ENCODE measurements at places on chromosomes 2 and 18. TPM values are rescaled to one million over a fixed set of nuclear protein-coding genes. Genes with fewer than 3 reads are reported as not detected.

TLX2 gene
- not detected for total RNA-seq

KCTD1 gene
- total RNA-seq: 6.4 TPM

COLEC11 gene
- 4.9 TPM for total RNA-seq

EN1 gene
- total RNA-seq: not detected

TDRD15 gene
- total RNA-seq: not detected

ACVR1C gene
- 0.36 TPM for total RNA-seq

UGT1A4 gene
- not detected for total RNA-seq

MROH2A gene
- total RNA-seq: not detected

- peak overlapping the region; percentile 92 for H3K4me3 ChIP-seq
- DNase-seq: no peak
- H3K27me3 ChIP-seq: no peaks in the 10 kb centered on the region
- no peaks in the 10 kb centered on the region for H3K36me3 ChIP-seq
Measured at GRCh38 chr2:128319631-128320191, 1.0 kb upstream of the HS6ST1 start.

- no peak overlapping the region for H3K4me3 ChIP-seq
- no peaks in the 10 kb centered on the region for H3K36me3 ChIP-seq
- peaks cover 62% of the 10 kb centered on the region for H3K27me3 ChIP-seq
- no peak for DNase-seq
- H3K4me1 ChIP-seq: no peaks in the 10 kb centered on the region
Measured at GRCh38 chr2:939936-940601, 10.6 kb upstream of the SNTG2 start.

DNA sequence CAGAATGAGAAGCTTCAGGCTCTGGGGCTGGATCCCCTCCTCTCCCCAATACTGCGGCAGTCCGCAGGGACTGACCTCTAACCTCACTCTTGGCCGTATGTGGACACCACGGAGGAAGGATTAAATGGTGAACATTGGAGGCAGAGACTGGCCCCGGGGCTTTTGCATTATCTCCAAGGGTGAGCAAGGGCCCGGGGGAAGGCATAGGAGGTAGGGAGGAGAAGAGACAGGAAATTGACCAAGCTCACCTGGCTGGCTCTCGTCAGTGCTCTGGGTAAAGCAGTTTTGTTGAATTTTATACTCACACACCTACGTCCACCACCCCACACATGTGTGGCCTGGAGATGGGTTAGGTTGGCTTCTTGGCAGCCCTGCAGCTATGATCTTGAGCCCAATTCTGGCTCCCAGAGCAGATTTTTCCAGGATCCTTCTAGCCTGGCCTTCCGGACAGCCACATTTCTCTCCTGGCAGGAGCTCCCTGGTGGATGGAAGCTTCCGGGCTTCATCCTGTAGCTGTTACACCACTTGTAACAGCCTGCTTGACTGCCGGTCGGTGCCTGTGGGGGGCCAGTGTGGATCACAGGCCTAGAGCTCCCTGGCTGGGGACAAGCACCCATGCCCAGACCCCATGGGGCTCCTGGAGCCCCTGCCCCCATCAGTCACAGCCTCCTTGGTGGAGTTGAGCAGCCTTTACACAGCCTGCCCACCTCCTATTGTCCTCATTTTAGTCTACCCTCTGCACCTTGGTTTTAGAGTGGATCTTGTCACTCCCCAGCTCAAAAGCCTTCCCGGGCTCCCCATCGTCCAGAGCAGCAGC lies 7.6 kb downstream of the ITM2C start:
- peaks cover 16% of the 10 kb centered on the region for H3K36me3 ChIP-seq
- DNase-seq: no peak
- no peaks in the 10 kb centered on the region for H3K27me3 ChIP-seq

DNA sequence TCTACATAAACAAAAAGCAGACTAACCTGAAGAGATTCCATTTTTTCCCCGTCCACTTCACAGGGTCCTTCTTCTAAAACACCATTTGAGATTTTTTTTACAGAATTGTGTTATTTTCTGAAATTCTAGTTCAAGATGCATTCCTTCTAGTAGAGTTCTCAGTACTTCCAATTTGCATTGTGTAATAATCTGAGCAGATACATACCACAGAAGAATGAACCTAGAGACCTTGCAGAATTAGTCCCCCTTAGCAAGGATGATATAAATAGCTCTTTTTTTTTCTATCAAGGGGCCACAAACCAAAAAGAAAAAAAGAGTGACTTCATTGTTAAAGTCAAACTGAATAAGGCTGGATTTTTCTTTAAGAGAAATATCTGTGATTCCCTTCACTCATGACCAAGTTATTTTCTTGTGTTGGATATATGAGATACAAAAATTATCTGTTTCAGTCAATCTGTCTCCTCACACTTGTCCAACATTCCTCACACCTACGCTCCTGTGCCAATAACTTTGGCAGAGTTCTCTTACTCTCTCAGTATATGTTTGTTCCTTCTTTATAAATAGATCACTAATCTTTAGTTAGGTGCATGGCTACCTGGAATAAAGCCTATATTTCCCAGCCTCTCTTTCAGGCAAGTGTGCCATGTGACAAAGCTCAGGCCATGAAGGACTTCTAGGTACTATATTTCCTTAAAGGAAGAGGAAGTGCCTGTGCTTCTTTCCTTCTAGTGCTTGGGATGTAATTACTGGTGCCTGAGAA lies 183.5 kb downstream of the ZNF385B start:
- DNase-seq: no peak
- no peaks in the 10 kb centered on the region for H3K27me3 ChIP-seq
- H3K27ac ChIP-seq: peak overlapping the region; percentile 72
- no peaks in the 10 kb centered on the region for H3K36me3 ChIP-seq
- no peak overlapping the region for H3K4me3 ChIP-seq

GRCh38 chr2:58127111-58127510 lies 80.5 kb downstream of the VRK2 start:
- no peak overlapping the region for H3K27ac ChIP-seq
- H3K27me3 ChIP-seq: no peaks in the 10 kb centered on the region
- H3K4me1 ChIP-seq: peaks cover 13% of the 10 kb centered on the region
- DNase-seq: no peak

DNA sequence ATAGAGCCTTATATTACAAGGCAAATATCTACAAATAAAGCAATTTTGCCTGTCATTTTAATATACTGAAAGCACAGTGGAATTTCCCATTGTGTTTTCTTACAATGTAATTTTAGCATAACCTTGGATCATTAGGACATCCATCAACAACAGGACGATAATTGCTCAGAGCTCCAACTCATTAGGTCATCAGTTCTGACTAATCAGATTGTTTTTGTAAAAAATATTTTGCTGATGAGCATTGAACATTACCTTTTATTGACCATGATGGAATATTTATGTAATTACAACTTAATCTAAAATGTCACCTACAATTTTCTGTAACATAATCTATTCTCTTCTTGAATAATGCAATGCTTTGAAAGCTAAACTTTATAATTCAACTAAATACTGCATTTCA lies 215.3 kb upstream of the DSEL start:
- no peak overlapping the region for H3K4me3 ChIP-seq
- no peak for DNase-seq
- no peaks in the 10 kb centered on the region for H3K27me3 ChIP-seq
- no peaks in the 10 kb centered on the region for H3K4me1 ChIP-seq
- H3K36me3 ChIP-seq: no peaks in the 10 kb centered on the region
- no peak overlapping the region for H3K27ac ChIP-seq

DNA sequence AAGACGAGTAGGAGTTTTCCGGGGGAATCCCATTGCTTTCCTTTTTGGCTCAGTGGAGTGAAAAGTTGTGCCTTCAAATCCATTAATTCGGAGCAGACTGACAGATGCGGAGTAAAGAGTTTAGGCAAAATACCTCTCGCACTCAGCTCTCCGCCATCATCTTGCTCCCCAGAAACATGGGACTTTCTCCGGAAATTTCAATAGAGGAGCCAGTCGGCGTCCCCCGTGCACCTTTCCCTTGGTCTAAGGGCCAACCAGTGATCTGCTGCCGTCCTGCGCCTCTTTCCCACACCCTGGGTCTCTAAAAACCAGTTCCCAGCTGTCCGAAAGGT lies 318 bp downstream of the TYW5 start:
- no peak for DNase-seq
- no peaks in the 10 kb centered on the region for H3K27me3 ChIP-seq
- peak overlapping the region; percentile 94 for H3K4me3 ChIP-seq

DNA sequence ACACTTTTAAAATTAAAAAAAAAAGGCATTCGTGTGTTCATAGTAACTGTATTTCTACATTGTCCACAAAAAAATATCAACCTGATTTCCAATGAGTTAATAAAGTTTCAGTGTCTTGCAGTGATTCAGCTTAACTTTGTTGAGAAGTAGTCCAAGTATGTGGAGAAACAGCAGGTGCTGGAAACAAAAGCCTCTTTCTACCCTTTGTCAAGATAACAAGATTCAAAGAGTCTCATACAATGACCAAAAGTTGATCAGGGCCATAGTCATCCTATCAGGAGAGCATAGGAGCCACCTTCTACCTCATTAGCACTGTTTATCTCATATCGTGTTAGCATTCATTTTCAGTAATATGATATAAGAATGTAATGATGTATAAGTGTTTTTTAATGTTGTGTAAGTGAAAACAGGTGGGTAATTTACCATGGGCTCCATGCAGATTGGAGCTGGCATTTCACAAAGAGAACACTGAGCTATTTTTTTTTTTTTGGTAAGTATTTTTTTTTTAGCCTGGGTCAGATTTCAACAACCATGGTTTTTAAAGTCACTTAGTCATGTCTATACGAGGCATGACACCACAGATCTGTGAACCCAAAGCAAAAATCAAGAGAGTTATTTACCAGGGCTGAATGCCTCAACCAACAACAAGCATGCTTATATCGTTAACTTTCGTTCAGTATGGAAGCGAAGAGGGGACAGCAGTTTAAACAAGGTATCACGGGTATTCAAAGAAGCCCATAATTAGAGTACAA lies 165.0 kb upstream of the ZNF521 start:
- H3K4me1 ChIP-seq: peaks cover 8% of the 10 kb centered on the region
- no peak overlapping the region for H3K4me3 ChIP-seq

GRCh38 chr2:86557836-86558235 lies 5.4 kb downstream of the CHMP3 start:
- DNase-seq: no peak
- H3K36me3 ChIP-seq: no peaks in the 10 kb centered on the region
- no peak overlapping the region for H3K4me3 ChIP-seq
- peaks cover 50% of the 10 kb centered on the region for H3K4me1 ChIP-seq
- H3K27ac ChIP-seq: no peak overlapping the region
- no peaks in the 10 kb centered on the region for H3K27me3 ChIP-seq

DNA sequence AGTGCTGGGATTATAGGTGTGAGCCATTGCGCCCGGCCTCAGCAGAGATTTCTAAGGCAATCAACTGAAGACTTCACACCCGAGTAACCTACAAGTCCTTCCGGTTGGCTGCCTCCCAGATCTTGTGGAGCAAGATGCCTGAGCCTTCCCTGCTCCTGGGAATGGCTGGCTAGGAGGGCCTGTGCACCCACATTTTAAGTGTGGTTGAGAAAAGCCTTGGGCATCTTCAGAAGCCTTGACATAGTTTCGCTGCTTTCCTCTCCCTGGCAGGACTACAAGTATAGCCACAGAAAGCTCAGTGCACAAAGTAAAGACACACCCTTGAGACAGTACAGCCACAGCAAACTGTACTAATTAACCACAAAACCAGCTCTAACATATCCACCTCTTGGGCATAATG lies 35.2 kb downstream of the E2F6 start:
- no peaks in the 10 kb centered on the region for H3K4me1 ChIP-seq
- no peaks in the 10 kb centered on the region for H3K27me3 ChIP-seq
- no peaks in the 10 kb centered on the region for H3K36me3 ChIP-seq
- H3K27ac ChIP-seq: no peak overlapping the region
- H3K4me3 ChIP-seq: no peak overlapping the region

Measured in left ventricle myocardium inferior (tissue), 1 donor.